ENCODE measurements at places on chromosomes 6 and 20. TPM values are rescaled to one million over a fixed set of nuclear protein-coding genes. Genes with fewer than 3 reads are reported as not detected.

DNA sequence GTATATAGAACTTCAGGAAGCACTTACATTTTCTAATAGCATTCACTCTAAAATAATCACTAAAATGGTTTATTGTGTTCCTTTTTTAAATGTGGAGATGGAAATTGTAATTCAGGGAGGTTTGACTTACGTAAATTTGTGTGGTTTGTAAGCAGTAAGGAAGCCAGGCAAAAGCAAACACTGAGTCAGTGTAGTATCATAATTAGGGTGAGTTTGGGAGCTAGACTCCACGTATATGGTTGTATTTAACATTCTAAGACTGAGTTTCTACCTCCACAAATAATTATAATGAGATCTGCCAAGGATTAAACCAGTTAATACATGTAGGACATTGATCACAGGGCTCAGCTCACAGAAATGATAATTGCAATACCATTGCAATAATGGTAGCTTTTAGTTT is 425.5 kb downstream of the CBLN4 start:
- no peaks in the 10 kb centered on the region for H3K4me1 ChIP-seq
- no peaks in the 10 kb centered on the region for H3K36me3 ChIP-seq
- H3K27me3 ChIP-seq, result no peaks in the 10 kb centered on the region

The PRPH2 gene
- total RNA-seq, result not detected

DNA sequence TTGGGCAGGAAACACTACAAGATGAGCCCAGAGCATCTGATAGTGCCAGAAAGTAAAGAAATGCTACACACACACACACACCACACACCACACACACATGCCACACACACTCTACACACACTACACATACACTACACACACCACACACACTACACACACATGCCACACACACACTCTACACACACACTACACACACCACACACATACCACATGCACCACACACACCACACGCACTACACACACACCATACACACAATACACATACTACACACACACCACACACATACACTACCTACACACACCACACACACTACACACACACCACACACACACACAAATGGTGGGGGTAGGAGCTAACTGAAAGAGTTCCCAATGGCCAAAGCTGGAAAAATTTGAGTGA is 3.6 kb upstream of the TMEM74B start:
- H3K4me1 ChIP-seq, result no peaks in the 10 kb centered on the region
- peak overlapping the region; percentile 16 for H3K27ac ChIP-seq
- no peak for DNase-seq
- peaks cover 6% of the 10 kb centered on the region for H3K27me3 ChIP-seq
- no peak overlapping the region for H3K4me3 ChIP-seq

The VSX1 gene
- total RNA-seq, result not detected

DNA sequence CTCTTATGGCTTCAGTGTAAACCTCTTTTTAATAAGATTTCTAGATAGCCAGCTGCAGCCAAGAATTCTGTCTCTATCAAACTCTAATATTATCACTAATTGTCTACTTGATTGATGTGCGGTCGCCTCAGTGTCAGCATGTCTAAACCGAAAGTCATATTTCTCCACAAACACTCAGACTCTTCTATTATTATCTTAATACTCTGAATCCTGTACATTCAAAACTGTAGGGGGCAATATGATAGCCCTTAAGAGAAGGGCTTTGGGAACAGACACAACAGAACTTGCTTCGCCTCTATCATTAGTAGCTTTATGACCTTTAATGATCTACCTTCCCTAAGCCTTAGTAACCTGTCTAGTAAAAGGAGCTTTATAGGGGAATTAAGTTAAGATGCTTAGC is 379.7 kb upstream of the PTCHD4 start:
- no peaks in the 10 kb centered on the region for H3K4me1 ChIP-seq
- no peak for DNase-seq
- H3K4me3 ChIP-seq, result no peak overlapping the region
- H3K27ac ChIP-seq, result no peak overlapping the region
- no peaks in the 10 kb centered on the region for H3K36me3 ChIP-seq

DNA sequence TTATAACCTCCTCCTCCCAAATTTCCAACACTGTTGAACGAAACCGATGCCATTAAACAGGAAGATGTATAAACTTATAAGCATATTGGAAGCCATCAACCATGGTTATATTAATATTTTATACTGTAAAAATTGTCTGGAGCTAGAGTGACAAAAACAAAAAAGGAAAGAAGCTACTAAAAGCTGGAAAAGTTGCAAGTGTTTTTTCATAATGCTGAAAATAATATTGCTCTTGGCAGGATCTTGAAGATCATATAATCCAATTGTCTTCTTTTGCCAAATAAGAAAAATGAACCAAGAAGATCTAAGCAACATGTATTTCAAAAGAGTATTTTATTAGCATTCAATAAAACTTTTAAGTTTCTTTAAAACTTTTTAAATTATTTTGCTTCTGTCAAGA is 268.9 kb upstream of the HSF2 start:
- no peak overlapping the region for H3K4me3 ChIP-seq
- no peak overlapping the region for H3K27ac ChIP-seq
- H3K4me1 ChIP-seq, result no peaks in the 10 kb centered on the region
- H3K36me3 ChIP-seq, result no peaks in the 10 kb centered on the region
- H3K27me3 ChIP-seq, result no peaks in the 10 kb centered on the region

The GLP1R gene
- total RNA-seq, result not detected

DNA sequence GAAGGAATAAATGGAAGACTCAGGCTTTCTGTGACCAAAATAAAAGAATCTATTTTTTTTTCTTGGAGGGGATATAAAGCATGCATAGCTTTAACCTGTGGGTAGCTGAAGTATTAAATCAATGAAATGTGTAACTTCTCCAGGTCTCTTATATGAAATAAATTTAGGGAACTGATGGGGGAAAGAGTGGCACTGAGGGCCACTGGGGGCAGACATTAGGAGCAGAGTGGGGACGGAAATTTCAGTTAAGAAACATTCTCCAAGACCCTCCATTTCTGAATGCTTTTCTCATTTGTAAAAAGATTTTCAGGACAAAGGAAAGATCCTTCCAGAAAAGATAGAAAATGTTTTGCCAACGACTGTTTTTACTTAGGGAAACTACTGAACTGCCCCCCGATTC is 131.0 kb downstream of the GPX5 start:
- DNase-seq, result no peak
- peaks cover 12% of the 10 kb centered on the region for H3K4me1 ChIP-seq
- H3K27ac ChIP-seq, result no peak overlapping the region
- no peaks in the 10 kb centered on the region for H3K36me3 ChIP-seq

DNA sequence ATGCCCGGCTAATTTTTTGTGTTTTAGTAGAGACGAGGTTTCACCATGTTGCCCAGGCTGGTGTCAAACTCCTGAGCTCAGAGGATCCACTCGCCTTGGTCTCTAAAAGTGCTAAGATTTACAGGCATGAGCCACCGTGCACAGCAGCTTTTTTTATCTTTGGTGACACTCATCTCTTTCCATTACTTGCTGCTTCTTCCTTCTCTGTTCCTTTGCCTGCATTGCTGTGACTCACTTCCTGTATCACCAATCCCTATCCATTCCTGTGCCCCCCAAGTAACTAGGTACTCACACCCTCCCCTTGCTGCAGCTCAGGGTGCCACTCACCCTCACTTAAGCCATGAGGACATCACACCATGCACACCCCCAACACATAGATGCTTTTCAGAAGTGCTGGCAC is 24.6 kb downstream of the KHDC1L start:
- no peaks in the 10 kb centered on the region for H3K27me3 ChIP-seq
- H3K36me3 ChIP-seq, result no peaks in the 10 kb centered on the region
- H3K4me1 ChIP-seq, result no peaks in the 10 kb centered on the region
- no peak overlapping the region for H3K27ac ChIP-seq
- H3K4me3 ChIP-seq, result no peak overlapping the region
- no peak for DNase-seq

The KPNA5 gene
- 11.3 TPM for total RNA-seq

DNA sequence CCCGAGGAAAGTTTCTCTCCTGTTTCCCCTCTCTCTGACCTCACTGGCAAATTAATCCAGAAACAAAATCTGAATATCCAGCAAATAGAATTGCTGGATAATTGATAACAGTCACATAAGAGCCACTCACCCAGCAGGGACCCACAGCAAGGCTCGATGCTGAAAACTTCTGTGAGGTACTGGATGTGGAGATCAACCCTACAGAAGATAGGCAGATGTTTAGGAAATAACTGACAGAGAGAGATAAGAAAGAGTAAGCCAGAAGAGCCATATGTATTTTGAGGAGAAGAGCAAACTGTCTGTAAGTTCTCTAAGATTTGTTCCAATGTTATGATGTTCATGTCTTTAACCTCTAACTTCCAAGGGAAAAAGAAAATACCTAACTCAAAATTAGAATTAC is 59.7 kb downstream of the PKHD1 start:
- no peaks in the 10 kb centered on the region for H3K4me1 ChIP-seq
- no peak overlapping the region for H3K4me3 ChIP-seq
- H3K27ac ChIP-seq, result no peak overlapping the region
- no peaks in the 10 kb centered on the region for H3K36me3 ChIP-seq

The MEP1A gene
- not detected for total RNA-seq

- H3K4me1 ChIP-seq, result no peaks in the 10 kb centered on the region
- H3K36me3 ChIP-seq, result no peaks in the 10 kb centered on the region
- no peaks in the 10 kb centered on the region for H3K27me3 ChIP-seq
- DNase-seq, result no peak
- no peak overlapping the region for H3K27ac ChIP-seq
These were observed 84.5 kb upstream of the QKI start for GRCh38 chr6:163329991-163330390.

The ATAT1 gene
- total RNA-seq, result 10.5 TPM

GRCh38 chr20:6956574-6956973 is 189.1 kb downstream of the BMP2 start:
- no peak overlapping the region for H3K27ac ChIP-seq
- H3K4me3 ChIP-seq, result no peak overlapping the region
- no peak for DNase-seq
- no peaks in the 10 kb centered on the region for H3K27me3 ChIP-seq
- H3K4me1 ChIP-seq, result no peaks in the 10 kb centered on the region
- no peaks in the 10 kb centered on the region for H3K36me3 ChIP-seq

The SLC17A1 gene
- not detected for total RNA-seq

DNA sequence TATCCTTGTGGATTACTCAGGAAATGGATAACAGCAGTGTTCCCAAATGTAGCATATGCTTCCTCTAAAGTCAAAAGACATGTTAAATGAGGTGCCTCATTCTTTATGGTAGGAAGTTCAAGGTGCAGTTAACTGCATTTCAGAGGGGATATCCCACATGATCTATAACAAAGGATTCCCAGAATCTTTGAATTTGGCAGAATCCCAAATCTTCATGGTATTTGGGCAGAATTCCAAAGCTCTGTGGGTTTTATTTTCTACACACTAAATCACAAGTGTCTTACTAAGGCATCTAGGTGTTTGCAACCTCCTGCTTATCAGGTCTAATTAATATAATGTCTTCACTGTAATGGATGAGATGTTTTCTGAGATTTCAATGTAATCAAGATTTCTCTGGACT is 364.3 kb upstream of the MAN1A1 start:
- no peak for DNase-seq
- no peaks in the 10 kb centered on the region for H3K4me1 ChIP-seq
- no peaks in the 10 kb centered on the region for H3K27me3 ChIP-seq
- no peak overlapping the region for H3K4me3 ChIP-seq
- H3K27ac ChIP-seq, result no peak overlapping the region

- H3K4me3 ChIP-seq, result no peak overlapping the region
- H3K27me3 ChIP-seq, result no peaks in the 10 kb centered on the region
- no peaks in the 10 kb centered on the region for H3K36me3 ChIP-seq
- H3K27ac ChIP-seq, result no peak overlapping the region
- no peak for DNase-seq
These were observed 96.5 kb downstream of the HTR1B start for GRCh38 chr6:77366798-77367197.

DNA sequence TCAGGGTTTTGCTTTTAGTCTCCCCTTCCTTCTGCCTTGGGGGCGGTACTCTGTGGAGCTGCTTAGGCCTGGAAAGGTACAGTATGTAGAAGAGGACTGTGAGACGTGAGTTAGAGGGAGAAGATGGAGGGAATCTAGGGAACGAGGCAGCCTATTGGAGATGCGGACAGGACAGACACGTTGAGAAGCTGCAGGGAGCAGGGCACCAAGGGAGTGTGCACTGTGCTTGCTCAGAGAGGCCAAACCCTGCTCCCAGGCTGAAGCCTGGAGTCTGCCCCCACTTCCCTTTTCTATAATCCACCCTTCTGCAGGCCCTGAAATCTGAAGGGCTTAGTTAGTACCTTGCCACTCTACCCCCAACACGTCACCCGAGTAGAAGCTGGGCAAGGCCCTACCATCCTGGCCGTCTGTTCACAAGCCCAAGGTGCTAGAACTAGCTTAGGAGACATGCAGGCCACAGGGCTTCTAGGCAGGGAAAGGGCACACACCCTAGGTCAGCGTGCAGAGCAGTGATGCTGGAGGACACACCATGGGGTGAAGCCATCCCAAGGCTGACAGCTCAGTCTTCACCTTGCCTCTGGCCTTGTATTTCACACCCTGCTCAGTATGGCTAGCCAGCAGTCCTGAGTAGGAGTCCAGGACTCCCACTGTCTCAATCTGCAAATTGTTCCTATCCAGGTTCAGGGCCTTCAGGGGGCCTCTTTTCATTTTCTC is 6.9 kb downstream of the TP53INP2 start:
- H3K4me3 ChIP-seq, result no peak overlapping the region
- no peaks in the 10 kb centered on the region for H3K27me3 ChIP-seq
- H3K27ac ChIP-seq, result no peak overlapping the region

DNA sequence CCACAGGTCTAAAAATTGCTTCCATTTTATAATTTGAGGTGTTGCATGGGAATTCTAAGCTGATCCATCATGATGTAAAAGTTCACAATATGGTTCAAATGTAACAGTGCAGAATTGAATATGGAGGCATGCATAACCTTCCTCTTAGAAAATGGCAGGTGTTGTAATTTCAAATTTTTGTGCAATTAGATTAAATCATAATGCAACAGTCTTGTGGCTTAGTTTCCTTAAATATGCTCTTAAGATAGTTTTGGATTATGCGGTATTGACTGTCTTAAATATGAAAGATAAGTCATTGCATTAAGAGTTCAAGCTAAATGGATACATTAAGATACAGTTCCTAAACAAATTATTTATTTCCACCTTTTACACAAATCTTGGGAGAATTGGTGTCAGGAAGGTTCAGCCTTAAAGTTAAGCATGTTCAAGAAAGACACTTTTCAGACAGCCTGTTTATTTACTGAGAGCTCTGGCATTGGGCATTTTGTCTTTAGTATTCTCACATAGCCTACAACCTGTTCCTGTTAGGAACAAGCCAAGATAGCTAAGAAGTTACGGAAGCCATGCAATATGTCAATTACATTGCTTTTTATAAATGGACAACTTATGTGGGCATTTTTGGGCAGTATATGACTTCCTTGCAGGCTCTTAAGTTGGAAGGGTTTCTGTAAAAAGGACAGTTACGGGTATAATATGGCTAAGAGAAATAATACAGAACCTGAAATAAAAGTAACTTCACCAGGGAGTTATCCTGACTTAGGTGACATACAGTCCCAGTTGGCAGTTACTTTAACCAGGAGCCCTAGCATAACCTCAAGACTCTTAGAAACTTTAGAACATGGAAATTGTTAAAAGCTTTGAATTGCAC is 9.3 kb downstream of the SRSF3 start:
- H3K27ac ChIP-seq, result no peak overlapping the region
- H3K27me3 ChIP-seq, result no peaks in the 10 kb centered on the region
- H3K4me1 ChIP-seq, result peaks cover 84% of the 10 kb centered on the region
- DNase-seq, result no peak

- no peaks in the 10 kb centered on the region for H3K27me3 ChIP-seq
- H3K4me3 ChIP-seq, result no peak overlapping the region
- H3K27ac ChIP-seq, result no peak overlapping the region
These were observed 57.7 kb downstream of the TMEM242 start for GRCh38 chr6:157265635-157266034.

All from CD8-positive, alpha-beta memory T cell (primary cell).